ENCODE measurements at places on chromosomes 5 and 9.

DNA sequence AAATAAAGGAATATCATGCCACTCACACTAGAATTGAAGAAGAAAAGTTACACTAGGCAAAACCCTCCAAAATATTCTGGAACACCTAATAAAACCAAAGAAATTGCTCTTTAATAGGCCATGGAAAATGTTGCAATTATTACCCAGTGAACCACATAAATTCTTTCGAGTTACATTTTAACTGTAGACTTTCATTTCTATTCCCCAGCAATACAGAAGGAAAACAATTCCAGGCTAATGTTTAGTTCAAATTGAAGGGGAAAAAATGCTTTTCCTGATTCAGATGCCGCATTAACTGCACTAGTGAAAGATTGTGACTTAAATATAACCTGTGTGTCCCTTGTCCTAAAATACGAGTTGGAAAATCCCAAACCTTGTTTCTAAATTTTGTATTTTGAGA lies 439.3 kb upstream of the ADAMTS16 start:
- DNase-seq = no peak

- DNase-seq = no peak
These were observed 2.5 kb upstream of the SLC25A48 start for GRCh38 chr5:135831851-135832555.

- DNase-seq = no peak
These were observed 1011.5 kb upstream of the NUDT12 start for GRCh38 chr5:104573949-104574709.

- DNase-seq = no peak
These were observed 444.6 kb upstream of the DAB2 start for GRCh38 chr5:39869396-39869795.

DNA sequence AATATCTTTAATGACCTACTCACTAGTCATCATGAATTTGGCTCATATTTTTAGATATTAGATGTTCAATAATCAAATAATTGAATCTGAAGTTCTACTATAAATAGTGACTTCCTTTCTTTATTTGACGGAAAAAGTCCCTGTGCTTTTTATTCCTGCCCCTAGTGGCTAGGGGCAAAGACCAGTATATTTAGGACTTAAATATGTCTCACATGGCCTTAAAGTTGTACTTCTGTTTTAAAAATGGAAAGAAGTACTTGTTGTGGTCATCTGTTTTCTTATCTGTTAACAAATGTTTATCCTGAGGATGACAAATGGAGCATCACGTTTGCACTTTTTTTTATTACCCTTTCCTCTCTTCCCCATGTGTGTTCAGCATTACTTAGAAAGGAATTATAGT lies 89.2 kb upstream of the GRHPR start:
- DNase-seq = no peak

DNA sequence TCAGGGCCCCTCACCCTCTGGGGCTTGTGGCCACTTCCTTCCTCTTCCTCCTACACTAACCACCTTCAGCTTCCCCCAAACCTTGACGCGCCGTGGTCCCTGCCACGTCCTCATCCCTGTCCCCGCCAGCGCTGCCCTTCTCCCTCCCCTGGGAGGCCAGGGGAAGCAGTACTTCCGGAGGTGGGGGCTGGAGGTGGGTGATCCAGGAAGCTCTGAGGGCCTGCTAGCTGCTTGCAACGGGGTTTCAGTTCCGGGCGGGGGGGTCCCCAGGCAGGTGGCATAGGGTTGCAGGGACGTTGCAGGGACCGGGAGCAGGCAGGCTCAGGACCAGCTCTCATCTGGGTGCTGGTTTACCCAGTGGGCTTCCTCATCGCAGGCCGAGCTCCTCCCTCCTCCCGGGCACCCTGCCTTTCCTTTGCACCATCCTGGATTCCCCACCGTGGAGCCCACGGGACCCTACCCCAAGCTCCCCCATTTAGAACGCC lies 70.0 kb downstream of the RXRA start:
- DNase-seq = no peak

GRCh38 chr9:36298566-36298965 lies 40.3 kb upstream of the GNE start:
- no peak for DNase-seq

- no peak for DNase-seq
These were observed 95.6 kb downstream of the MLLT3 start for GRCh38 chr9:20526500-20527319.

DNA sequence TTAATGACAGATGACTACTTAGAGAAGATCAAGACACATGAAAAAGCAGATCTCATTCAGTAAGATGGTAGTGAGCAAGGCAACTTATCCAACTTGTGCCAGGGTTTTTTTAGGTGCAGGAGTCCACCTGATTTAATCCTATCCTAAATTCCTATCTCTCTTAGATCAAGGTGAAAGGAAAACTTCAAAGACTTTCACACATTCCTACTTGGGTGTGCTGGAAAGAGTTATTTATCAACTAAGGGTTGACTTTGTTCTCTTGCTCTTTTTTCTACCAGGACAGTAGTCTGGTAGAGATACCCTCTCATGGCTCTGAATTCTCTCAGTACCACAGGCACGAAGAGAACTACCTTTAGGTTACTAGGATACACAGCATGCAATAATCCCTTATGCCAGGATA lies 18.2 kb downstream of the TUT7 start:
- no peak for DNase-seq

DNA sequence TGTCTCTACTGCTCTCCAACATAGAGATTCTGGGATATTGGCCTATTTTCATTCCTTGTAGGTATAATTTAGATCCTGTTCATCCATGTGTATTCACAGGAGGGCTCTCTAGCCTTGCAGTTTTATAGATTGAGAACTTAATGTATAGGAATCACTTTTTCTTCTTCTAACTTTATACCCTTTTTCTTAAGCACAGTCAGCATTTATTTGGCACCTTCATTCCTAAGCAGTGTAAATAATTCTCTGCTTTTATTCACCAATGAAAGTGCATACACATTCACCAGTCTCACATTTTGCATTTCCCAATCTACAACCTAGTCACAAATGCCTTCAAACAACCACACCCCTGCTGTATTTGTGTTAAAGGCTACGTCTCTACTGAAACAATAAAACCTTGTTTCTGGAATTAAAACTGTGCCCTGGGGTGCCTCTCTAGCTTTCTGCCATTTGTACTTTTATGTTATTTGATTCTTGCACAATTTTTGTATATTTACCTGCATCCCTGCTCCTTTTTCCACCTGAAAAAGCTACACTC lies 49.3 kb downstream of the NREP start:
- no peak for DNase-seq

- no peak for DNase-seq
These were observed 4.6 kb downstream of the PTGES start for GRCh38 chr9:129748249-129748648.

DNA sequence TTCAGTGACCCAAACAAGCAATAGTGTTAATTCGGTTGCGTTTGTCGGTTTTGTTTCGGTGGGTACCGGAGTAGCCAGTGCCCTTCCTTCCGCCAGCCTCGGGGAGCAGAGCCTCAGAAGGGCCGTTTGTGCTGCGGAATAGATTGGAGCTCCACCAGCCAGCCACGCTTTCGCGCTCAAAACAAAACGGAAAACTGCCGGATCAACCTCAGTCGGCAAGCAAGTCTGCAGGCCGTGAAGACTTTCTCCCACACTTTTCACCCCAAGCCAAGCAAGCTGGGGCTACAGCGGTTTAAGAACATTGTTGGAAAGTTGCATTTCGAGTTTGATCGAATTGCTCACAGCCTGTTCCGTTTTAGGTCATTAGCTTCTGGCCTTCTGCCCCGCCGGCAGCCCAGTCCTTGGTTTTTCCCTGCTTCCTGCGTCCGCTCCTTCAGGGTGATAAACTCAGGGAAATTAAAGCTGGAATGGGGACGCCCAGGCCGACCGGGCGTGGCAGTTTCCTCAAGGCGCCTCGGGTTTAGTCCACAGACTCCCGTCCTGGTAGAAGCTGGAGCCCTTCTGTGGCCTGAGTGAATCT lies 803 bp upstream of the CCNO start:
- no peak for DNase-seq

DNA sequence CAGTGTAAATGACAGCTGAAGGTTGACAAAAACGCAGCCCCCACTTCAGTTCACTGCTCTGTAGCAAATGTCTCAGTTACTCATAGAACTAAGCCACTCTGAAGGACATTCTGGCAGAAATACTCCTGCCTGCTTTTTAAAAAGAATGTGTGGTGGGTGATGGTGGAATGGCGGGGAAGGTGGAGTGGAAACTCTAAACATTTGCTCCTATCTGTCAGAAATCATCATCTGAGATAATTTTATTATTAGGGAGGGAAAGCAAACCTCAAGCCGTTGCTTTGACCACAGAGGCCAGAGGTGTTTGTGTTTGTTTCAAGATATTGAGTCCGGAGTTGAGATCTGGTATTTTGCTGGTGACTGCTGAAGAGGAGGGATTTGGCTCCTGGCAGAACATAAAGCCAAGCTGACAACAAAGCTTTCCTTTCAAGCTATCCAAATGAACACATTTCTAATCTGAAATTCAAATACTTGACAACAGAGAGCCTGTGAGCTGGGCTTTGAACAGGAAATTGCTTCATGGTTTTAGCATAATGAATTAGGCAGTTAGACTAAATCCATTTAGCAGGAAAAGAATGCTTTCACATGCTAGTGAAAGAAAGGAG lies 362.7 kb downstream of the CSNK1G3 start:
- no peak for DNase-seq

DNA sequence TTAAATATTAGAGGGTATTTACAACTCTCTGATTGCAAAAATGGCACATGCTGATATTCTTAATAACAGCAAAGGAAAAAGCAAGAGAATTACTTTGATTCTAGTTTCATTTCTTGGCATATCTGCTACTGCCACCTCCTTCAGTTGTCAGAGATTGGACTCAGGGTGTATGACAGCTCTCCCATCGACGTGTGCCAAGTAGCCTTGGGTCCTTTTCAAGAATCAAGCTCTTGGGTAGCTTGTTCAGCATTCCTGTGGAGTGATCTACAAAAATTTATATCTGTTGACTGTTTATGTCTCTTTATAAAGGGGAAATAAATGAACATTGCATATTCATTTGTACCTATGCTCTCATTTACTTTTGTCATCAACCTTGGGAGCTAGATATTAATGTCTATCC lies 315.6 kb downstream of the PRR16 start:
- no peak for DNase-seq

DNA sequence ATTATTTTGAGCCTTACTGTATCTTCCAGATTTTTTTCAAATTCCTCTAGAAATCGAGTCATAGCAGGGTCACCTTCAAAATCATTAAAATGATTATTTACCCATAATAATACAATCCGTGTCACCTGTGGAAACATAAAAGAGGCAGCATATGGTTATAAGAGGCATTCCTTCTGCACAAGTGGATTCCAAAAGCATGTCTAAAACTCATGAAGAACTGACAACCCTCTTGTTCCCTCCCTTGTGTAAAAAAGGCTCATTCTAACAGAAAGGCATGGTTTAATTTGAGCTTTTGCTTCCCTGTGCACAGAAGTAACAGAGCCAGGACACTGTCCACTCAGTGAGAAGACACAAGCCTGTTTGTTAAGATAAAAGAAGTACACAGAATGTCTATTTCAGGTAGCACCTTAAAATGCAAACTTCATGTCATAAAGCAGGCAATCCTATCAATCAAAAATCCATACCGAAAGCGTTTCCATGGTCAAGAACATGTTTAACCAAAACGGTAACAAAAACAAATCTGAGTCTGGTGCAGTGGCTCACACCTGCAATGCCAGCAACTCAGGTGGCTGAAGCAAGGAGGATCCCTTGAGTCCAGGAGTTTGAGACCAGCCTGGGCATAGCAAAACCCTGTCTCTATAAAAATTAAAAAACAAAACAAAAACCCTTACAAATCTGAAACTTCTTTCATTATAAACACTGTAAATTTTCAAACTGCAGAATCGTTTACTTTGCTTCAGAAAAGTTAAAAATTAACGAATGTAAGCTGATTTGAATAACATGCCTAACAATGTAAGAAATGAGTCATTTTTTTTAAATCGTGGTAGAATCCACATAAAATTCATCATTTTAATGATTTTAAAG lies 139.3 kb downstream of the RAPGEF6 start:
- DNase-seq = no peak

DNA sequence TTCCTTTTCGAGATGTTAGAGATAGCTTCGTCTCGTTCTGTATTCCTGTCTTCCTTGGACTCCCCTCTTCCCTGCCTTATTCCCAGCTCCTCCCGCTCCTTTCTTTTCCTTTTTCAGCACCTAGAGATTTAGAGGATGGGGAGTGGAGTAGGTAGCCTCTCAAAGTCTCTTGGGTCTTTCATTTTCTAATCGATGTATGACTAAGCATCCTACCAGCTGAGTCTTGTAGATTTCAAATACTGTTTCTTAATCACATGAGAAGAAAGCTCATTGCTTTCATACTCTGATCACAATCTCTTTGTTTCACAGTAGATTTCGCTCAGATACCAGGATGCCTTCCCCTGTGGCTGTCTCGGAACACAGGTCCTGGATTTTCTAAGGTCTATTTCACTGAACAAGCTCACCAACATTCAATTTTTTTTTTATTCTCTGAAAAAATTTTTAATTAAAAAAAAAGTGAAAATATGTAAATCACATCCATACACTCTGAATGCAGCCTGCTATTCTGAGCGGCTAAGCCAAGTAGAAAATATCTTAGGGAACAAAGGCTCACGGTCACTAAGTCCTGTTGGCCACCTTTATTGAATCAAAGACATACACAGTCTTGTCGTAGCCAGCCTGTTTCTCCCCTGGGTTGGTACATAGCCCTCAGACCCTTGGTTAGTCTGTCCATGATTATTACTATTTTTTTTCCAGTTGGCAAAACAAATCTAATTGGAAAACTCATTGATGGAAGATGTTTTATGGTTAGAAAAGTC lies 413.8 kb downstream of the KDM4C start:
- no peak for DNase-seq

GRCh38 chr9:4663956-4664355 lies 1.9 kb downstream of the PLPP6 start:
- DNase-seq = no peak

- DNase-seq = no peak
These were observed 306.8 kb downstream of the SEMA5A start for GRCh38 chr5:9239071-9239470.

GRCh38 chr9:81259896-81260295 lies 429.5 kb downstream of the TLE1 start:
- no peak for DNase-seq

DNA sequence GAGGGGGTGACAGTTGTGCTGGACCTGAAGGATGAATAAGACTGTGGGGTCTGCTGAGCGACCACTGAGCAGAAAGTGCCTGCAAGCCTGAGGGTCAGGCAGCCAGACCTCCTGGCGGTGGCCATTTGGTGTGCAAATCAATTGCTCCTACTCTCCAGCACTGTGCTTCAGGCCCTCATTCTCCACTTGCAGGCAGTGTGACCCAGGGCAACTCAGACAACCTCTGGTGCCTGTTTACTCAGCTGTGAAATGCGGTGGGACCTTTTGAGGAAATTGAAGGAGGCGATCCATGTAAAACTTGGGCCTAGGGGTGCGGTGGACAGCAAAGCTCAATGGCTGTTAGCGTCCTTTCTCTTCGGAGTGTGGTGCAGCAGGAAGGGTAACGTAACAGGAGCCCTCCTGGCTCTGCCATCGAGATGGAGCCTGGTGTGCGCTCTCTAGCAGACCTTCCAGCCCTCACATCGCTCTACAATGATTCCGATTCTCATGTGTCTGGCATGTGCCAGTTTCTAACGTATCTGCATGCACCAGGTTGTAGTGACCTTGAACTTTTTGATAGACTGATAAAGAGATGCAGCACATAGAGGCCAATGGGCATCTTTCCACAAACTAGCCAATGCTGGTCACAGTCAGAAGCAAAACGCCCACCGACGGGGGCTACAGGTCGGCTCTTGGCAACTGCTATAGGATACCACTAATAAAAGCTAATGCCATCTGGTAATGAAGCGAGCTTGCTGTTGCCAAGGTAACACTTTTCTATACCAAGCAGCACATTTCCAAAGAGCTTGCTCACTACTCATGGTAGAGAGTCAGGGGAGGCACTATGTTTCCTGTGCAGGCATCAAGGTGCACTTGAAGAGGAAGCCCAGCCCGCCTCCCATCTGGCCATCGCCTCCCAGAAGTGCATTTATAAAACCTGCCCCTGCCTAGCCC lies 159.7 kb upstream of the RAPGEF1 start:
- no peak for DNase-seq

Data from activated naive CD8-positive, alpha-beta T cell treated with anti-CD3 and anti-CD28 coated beads, Interleukin-2, amount 50 U/mL, for 16 hours (primary cell).